Liver (tissue), 10 donors: ENCODE measurements at places on chromosomes 2 and 18. TPM values are rescaled to one million over a fixed set of nuclear protein-coding genes. Genes with fewer than 3 reads are reported as not detected.

POTEJ gene
- not detected for total RNA-seq

CD207 gene
- total RNA-seq: not detected

MAL gene
- not detected for total RNA-seq

APCDD1 gene
- total RNA-seq: 0.89 TPM

CDKL4 gene
- 1.1 TPM for total RNA-seq

ACVR1 gene
- 9.3 TPM for total RNA-seq

RIT2 gene
- not detected for total RNA-seq

HK2 gene
- total RNA-seq: 3.5 TPM

SH3YL1 gene
- total RNA-seq: 19.2 TPM

NFATC1 gene
- 1.6 TPM for total RNA-seq

HNMT gene
- 93.6 TPM for total RNA-seq

DNA sequence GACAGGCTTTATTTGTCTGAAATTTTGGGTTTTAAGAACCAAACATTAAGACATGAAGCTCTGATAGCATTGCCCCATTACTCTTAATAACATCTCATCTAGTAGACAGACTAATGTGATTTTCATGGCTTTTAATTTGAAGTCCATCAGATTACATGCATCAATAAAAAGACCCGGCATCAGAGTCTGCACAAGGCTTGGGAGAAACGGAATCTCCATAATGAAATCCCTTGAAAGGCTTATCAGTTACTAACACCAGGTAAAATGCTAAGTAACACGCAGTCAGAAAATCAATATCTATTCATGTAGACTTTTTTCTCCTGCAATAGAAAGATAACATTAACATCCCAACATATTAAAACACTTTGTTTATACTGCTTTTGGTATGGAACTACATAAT lies 1485.2 kb upstream of the DDX18 start:
- H3K4me1 ChIP-seq: no peaks in the 10 kb centered on the region
- DNase-seq: no peak
- no peaks in the 10 kb centered on the region for H3K36me3 ChIP-seq
- H3K27ac ChIP-seq: no peak overlapping the region

GRCh38 chr2:196268538-196269338 lies 97.4 kb upstream of the STK17B start:
- H3K27ac ChIP-seq: peak overlapping the region; percentile 5
- no peak for DNase-seq
- H3K4me3 ChIP-seq: no peak overlapping the region
- no peaks in the 10 kb centered on the region for H3K4me1 ChIP-seq
- no peaks in the 10 kb centered on the region for H3K36me3 ChIP-seq

- no peak overlapping the region for H3K4me3 ChIP-seq
- DNase-seq: no peak
- H3K36me3 ChIP-seq: no peaks in the 10 kb centered on the region
- no peak overlapping the region for H3K27ac ChIP-seq
- H3K4me1 ChIP-seq: no peaks in the 10 kb centered on the region
Measured at GRCh38 chr2:174631009-174631981, 33.7 kb upstream of the WIPF1 start.

- no peaks in the 10 kb centered on the region for H3K36me3 ChIP-seq
- H3K4me3 ChIP-seq: no peak overlapping the region
- no peaks in the 10 kb centered on the region for H3K4me1 ChIP-seq
- H3K27ac ChIP-seq: no peak overlapping the region
- DNase-seq: no peak
Measured at GRCh38 chr2:150387586-150388288, 99.7 kb downstream of the RND3 start.

- H3K36me3 ChIP-seq: no peaks in the 10 kb centered on the region
- no peaks in the 10 kb centered on the region for H3K4me1 ChIP-seq
- no peak for DNase-seq
- no peak overlapping the region for H3K27ac ChIP-seq
- no peaks in the 10 kb centered on the region for H3K27me3 ChIP-seq
- H3K4me3 ChIP-seq: no peak overlapping the region
Measured at GRCh38 chr2:63101954-63102353, 51.3 kb downstream of the OTX1 start.

- no peak overlapping the region for H3K27ac ChIP-seq
- H3K27me3 ChIP-seq: no peaks in the 10 kb centered on the region
- no peak overlapping the region for H3K4me3 ChIP-seq
- H3K36me3 ChIP-seq: peaks cover 7% of the 10 kb centered on the region
Measured at GRCh38 chr2:226780431-226780830, 19.2 kb downstream of the IRS1 start.

- no peaks in the 10 kb centered on the region for H3K4me1 ChIP-seq
- H3K27ac ChIP-seq: no peak overlapping the region
- H3K36me3 ChIP-seq: no peaks in the 10 kb centered on the region
- DNase-seq: no peak
Measured at GRCh38 chr18:32915516-32915915, 142.7 kb upstream of the KLHL14 start.

DNA sequence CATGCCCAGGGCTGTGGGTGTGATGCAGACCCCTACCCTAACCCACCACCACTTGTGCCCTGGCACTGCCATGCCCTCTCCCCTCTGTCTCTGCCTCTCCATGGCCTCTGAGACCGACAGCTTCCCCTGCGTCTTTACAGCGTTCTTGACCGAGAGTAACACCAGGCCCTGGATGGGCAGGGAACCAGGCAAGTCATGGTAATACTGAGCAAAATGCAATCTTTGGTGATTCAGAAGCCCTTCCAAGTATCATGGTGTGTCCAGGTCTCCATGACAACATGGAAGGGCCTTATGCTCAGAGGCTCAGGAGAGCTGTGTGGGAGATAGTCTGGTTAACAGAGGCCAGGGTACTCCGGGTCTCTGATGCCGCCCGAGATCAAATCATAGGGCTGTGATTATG lies 176.1 kb downstream of the KLHL29 start:
- DNase-seq: no peak
- no peaks in the 10 kb centered on the region for H3K27me3 ChIP-seq
- no peaks in the 10 kb centered on the region for H3K4me1 ChIP-seq
- no peaks in the 10 kb centered on the region for H3K36me3 ChIP-seq
- H3K4me3 ChIP-seq: no peak overlapping the region

DNA sequence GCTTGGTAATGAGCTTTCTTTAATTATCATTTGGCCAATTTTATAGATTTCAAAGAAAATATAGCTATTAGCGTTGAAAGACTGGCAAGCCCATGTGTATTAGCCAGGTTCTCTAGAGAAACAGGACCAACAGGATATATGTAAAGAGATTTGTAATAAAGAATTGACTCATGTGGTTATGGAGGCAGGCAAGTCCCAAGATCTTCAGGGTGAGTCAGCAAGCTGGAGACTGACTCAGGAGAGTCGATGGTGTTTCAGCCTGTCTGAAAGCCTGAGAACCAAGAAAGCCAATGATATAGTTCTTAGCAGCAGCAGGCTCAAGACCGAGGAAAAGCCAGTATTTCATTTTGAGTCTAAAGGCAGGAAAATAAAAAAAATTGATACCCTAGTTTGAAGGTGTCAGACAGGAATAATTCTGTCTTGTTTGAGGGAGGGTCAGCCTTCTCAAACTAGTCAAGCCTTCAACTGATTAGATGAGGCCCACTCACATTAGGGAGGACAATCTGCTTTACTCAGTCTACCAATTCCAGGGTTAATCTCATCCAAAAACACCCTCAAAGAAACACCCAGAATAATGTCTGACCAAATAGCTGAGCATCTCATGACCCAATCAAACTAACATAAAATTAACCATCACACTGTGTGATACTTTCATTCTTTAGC lies 78.3 kb upstream of the CRIM1 start:
- DNase-seq: no peak
- no peaks in the 10 kb centered on the region for H3K36me3 ChIP-seq
- H3K27ac ChIP-seq: no peak overlapping the region
- H3K27me3 ChIP-seq: peaks cover 2% of the 10 kb centered on the region

- no peak overlapping the region for H3K27ac ChIP-seq
- no peak for DNase-seq
- H3K36me3 ChIP-seq: no peaks in the 10 kb centered on the region
- no peak overlapping the region for H3K4me3 ChIP-seq
Measured at GRCh38 chr18:78812067-78812466, 167.6 kb upstream of the SALL3 start.

GRCh38 chr18:9870431-9871008 lies 15.3 kb upstream of the TXNDC2 start:
- no peak overlapping the region for H3K27ac ChIP-seq
- H3K4me3 ChIP-seq: no peak overlapping the region
- no peaks in the 10 kb centered on the region for H3K4me1 ChIP-seq
- DNase-seq: no peak
- H3K27me3 ChIP-seq: no peaks in the 10 kb centered on the region

DNA sequence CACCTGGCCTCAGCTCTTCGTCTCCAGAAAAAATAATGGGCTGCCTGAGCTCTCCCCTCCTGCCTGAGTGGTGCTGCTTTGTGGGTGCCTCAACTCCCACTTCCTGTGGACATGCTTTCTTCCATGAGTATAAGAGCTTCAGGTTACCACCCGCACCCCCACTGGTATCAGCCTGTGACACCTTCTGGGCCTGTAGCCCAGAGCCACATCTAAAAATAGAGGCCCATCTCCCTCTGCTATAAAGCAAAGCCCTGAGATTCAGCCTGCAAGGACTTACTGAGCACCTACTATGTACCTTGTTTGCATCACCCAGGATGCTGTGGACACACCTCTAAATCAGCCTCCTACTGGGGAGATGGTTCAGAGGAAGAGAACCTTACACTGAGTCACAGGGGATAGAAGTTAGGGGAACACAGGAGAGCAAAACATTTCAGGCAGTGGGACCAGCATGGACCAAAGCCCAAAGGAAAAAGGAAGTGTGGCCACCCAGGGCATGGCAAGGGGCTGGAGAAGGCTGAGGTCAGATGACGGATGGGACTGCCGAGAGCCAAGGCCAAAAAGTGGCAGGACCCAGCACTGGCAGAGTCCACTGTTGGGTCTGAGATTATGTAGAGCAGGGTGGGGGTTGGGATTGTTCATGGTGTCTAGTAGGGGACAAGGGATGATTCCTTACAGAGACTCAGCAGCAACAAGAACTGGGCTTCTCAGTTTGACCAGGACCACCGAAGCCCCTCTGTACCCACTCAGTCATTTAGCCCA lies 123.7 kb upstream of the PPP1CB start:
- H3K4me3 ChIP-seq: no peak overlapping the region
- H3K36me3 ChIP-seq: no peaks in the 10 kb centered on the region
- no peaks in the 10 kb centered on the region for H3K27me3 ChIP-seq
- peaks cover 39% of the 10 kb centered on the region for H3K4me1 ChIP-seq
- H3K27ac ChIP-seq: no peak overlapping the region

DNA sequence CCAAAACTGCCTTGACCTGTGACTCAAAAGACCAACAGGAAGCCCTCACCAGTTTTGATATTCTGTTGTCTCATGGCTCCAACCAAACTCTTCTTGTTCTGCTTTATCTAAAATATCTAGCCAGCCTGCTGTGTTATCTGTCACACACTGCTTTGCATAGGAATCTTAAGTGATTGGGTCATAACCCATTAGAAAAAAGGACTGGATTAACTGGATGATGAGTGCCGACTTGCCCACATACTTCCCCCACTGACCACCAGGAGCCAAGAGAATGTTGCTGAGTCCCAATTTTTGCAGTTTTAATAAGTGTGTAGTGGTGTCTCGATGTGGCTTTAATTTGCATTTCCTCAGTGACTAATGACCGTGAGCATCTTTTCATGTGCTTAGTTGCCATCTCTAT lies 6.5 kb downstream of the MOGAT1 start:
- H3K36me3 ChIP-seq: peaks cover 2% of the 10 kb centered on the region
- H3K4me3 ChIP-seq: no peak overlapping the region
- H3K27me3 ChIP-seq: no peaks in the 10 kb centered on the region
- no peak overlapping the region for H3K27ac ChIP-seq
- peaks cover 23% of the 10 kb centered on the region for H3K4me1 ChIP-seq
